Sciatic nerve (tissue), 2 donors: ENCODE measurements at places on chromosomes 1 and 21. TPM values are rescaled to one million over a fixed set of nuclear protein-coding genes. Genes with fewer than 3 reads are reported as not detected.

DNA sequence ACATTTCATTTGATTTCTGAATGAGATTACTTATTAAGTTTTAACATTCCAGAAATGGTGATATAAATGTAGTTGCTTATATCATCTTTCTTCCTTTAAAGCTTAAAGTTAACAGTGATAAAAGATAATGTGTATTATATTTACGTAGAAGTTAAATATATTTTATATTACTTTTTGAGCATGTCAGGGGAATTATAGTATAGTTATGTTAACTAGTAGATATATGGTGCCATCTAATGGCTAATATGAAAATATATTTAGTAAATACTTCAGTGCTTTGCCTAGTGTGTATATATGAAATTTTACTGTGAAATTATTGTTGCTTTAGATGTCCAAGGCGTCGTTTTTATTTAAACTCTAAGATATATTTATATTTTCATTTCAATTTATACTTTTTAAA lies 51.5 kb downstream of the SYT14 start:
- no peak for DNase-seq

RPE65 gene
- not detected for total RNA-seq

GRCh38 chr21:45821315-45821962 lies 160.1 kb upstream of the COL6A1 start:
- DNase-seq: no peak

DNA sequence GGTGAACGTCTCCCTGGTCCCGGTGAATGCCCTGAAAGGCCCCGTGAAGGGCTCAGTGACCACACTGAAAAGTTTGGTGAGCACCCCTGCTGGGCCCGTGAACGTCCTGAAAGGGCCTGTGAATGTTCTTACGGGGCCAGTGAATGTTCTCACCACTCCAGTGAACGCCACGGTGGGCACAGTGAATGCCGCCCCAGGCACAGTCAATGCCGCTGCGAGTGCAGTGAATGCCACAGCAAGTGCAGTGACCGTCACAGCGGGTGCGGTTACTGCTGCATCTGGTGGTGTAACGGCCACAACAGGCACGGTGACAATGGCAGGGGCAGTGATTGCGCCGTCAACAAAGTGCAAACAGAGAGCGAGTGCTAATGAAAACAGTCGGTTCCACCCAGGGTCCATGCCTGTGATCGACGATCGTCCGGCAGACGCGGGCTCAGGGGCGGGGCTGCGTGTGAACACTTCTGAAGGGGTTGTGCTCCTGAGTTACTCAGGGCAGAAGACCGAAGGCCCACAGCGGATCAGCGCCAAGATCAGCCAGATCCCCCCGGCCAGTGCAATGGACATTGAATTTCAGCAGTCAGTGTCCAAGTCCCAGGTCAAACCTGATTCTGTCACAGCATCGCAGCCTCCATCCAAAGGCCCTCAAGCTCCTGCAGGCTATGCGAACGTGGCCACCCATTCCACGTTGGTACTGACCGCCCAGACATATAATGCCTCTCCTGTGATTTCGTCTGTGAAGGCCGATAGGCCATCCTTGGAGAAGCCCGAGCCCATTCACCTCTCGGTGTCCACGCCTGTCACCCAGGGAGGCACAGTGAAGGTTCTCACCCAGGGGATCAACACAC lies 41.5 kb downstream of the ZBTB17 start:
- no peak for DNase-seq

GRCh38 chr1:172483448-172483847 lies 39.6 kb upstream of the PIGC start:
- DNase-seq: no peak

GRCh38 chr1:206482611-206483010 lies 12.3 kb downstream of the IKBKE start:
- DNase-seq: no peak

DNA sequence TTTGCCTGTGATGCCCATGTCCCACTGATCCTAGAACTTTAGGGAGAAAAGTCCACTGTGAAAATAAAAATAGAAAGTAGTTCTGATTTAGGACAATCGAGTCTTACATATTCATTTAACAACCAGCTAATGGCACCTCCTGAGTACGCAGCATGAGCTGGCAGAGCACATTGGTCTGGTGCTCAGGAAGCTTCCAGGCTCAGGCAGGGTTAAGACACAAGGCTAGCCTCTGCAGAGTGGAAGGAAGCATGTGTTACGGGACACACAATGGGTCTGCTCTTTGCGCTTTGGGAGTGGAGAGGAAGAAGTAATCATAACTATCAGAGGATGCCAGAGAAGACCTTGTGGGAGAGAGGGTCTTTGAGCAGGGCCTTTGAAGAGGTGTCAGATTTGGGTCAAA lies 4.2 kb upstream of the KLHDC8A start:
- no peak for DNase-seq

DNA sequence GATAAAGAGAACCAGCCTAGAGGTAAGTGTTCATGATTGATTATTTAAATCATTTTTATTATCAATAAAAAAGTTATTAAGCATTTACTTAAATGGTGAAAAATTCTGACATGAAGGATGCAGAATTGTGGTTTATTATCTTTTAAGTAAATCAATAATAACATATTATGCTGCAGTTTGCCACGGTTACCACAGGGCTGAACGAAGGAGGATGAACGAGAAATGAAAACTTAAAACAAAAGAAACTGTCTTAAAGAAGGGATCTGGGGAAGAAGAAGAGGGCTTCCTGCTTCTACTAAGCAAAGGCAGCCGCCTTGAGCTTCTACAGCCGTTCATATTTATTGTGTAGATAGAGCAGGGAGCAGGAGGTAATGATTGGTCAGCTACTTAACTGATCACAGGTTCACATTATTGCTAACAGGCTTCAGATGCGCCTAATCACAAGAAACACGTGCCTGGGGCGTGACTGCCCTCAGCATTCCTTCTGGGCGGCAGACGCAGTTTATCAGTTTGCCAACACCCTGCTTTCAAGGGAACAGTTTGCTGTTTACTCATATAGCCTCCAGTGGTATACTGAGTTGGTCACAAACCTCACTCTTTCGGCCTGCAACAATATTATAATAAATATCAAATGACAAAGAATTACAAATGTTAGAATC lies 5.8 kb upstream of the FNBP1L start:
- DNase-seq: no peak

LCE1D gene
- not detected for total RNA-seq

DNA sequence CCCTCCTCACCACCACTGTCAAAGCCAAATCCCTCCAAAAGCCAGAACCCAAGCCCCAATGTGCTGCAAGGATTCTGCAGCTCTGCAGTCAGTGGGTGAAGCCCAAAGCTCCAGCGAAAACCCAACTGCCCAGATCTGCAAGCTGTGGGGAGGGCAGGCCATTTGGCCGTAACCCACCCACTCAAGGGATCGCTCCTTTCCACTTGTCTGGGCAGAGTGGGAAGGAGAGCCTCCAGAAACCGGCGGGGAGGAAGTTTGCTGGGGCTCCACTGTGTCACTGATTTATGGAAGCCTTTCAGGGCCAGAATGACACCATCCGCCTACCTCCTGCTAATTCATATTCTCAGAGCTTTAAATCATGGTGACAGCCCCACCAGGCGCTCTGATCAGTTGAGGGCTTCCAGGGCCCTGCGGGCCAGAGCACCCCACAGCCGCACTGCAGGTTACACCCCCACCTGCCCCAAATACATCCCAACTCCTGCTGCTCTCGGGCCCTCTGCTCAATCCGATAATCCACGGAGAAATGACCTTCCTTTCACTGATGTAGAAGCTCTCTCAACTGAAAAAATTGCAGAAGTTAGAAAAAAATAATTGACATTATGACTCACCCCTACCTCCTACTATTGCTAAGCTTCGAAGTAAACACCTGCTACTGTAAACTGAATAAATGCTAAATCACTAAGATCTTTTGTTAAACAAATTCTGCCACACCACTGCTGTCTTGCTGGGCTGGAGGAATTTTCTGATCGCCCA lies 40.6 kb upstream of the RAB4A start:
- peak; percentile 60 for DNase-seq

DNA sequence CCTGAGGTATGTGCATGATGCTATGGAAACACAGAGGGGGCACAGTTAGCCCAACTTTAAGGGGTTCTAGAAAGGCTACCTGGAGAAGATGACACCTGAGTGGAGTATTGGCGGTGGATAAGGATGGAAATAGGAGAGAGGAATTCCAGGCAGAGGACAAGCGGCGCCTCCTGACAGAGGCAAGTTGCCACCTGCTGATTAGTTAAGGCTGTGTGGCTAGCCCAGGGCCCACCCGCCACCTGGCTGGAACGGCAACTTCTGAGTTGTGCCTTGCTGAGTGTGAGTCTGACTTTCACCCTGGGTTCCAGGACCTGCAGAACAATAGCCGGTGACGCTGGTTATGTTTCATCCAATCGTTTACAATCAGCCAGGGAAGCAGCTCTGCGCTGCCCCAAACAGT lies 126.9 kb upstream of the LMO4 start:
- no peak for DNase-seq

ARMH1 gene
- total RNA-seq: 3.9 TPM

DNA sequence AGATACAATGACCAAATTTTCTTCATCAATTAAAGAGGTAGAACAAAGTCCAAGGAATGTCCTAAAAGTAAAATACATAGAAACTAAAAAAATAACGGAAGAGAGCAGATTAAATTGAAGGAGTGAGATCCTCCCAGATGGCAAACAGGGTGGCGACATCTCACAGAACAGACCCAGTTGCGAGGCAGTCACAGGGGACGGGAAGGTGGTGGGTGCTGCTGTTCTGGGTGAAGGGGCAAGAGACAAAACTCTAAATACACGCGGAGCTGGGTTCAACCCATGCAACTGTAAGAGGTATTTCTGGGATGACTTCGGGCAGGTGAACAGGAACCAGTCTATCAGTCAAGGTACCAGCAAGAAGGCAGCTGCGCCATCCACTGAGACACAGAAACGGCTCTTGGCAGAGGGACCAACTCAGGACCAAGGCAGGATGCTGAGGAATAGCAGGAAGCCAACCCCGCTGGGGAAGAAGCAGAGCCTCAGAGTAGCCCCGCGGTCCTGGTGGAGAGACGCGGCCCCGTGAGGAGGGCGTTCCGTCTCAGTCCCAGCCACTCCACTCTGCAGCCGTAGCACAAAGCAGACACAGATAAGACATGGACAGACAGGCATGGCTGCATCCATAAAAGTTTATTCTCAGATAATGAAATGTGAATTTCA lies 32.2 kb downstream of the WDR4 start:
- DNase-seq: peak; percentile 47

DNA sequence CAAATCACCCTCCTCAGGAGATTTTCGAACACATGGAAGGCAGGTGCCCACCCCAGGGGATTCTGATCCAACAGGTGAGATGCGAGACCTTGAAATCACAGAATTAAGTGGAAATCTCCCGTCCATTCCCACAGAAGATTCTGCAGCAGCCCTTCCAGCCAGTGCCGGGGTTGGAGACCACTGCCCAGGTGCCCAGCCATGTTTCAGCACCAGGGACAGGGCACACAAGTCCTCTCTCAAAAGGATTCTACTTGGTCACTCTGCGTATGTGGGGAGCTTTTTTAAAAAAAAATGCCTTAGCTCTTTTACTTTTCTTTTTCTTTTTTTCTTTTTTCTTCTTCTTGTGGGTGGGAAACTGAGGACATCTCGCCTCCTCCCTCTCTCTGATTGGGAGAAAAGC lies 80.7 kb downstream of the VWA5B1 start:
- DNase-seq: no peak

GRCh38 chr1:1063945-1064831 lies 9.9 kb downstream of the RNF223 start:
- no peak for DNase-seq

- no peak for DNase-seq
Measured at GRCh38 chr1:15231714-15232201, 15.3 kb upstream of the FHAD1 start.

DNA sequence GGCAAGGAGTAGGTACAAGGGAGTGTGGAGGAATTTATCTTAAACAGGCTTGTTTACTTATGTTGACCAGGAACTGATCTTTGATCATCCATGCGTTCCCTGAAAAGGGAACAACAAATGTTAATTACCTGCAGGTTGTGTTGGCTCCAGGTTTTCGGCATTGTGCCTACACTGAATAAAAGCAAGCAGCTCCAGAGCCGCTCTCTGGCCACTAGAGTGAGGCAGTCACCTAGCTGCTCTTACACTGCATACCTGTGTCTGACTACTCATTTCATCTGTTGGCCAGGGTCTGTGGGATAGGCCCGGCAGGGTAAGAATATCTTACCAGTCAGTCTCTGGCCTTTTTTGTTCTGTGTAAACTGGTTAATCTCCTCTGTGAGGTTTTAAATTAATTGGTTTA lies 183.6 kb downstream of the HFM1 start:
- DNase-seq: no peak

DNA sequence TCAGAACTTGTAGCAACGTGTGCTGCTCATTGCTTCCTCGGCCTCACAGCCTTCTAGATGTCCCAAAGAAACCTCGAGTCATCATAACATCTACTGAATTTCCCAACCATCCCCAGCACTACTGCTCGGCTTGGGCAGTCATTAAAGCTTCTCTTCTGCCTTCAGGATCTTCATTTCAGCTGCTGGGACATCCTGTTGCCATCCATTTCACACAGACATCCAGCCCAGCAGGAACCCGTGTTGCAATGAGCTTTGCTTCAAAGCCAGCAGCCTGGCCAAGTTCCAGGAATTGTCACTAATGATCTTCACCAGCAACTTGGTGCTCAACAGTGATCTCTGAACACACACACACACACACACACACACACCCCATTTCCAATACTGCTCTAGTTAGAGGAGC lies 18.5 kb downstream of the WLS start:
- peak; percentile 76 for DNase-seq
